Hepatocyte (in vitro differentiated cells): ENCODE measurements at places on chromosomes 3 and 15. TPM values are rescaled to one million over a fixed set of nuclear protein-coding genes. Genes with fewer than 3 reads are reported as not detected.

MKRN2 gene
- 22.6 and 24.6 TPM in 2 replicates for polyA plus RNA-seq

- no peak for DNase-seq
These were observed 106.5 kb downstream of the ERC2 start for GRCh38 chr3:56361731-56362130.

DNA sequence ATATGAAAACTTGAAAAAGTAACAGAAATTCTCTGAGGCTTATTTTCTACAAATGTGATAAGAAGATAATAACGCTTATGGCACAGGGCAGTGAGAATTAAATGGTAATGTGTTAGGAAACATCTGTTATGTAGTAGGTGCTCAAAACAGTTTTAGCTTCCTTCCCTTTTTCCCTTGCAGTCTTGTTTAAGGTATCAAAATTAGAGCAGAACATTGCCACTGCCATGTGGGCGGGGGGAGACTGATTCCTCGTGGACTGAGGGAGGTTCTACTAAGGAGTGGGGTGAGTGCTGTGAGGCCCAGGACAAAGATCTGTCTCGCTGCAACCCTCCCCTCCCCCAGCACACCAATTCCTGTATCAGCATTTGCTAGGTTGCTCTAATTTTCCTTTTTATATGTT is 702.4 kb downstream of the TUSC7 start:
- DNase-seq, result no peak

DNA sequence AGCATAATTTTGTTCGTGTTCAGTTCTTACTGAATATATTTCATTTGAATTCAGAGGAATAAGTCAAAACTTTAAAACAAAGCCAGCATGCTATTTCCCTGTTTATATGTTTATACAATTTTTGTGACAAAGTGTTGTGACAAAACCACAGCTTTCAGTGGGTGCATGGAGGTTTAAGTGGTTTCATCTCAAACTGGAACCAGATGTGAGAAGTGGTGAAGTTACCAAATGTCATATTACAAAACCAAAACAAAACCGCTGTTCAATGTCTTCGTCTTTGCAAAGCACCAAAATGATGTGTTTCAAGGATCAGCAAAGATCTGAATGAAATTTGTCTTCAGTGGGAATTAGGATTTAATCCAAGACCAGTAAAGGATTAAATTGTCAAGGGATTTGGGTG is 59.3 kb upstream of the OSTN start:
- DNase-seq, result no peak

GRCh38 chr15:55685286-55685685 is 57.7 kb downstream of the PRTG start:
- DNase-seq, result no peak

GRCh38 chr3:154886437-154886836 is 193.7 kb upstream of the MME start:
- peak; percentile 29 for DNase-seq
